ENCODE measurements at places on chromosomes 16 and 17.

DNA sequence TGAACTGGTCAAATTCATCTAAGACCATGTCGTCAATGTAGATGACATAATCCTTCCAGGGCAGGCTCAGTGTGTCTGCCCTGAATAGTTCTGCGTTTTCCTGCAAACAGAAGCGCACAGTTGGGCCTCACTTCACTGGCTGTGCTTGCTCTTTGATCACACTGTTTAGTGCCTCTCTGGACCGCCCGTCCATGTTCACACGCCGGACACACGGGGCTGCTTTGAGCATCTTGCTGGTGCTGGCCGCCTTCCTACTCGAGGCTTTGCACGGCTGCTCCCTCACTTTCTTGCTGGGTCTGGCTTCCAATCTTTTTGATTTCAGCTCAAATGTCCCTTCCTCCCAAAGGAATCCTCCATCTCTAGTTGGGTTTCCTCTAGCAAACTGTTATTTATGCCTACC is 37.4 kb downstream of the DNAH17 start:
- no peak for DNase-seq

DNA sequence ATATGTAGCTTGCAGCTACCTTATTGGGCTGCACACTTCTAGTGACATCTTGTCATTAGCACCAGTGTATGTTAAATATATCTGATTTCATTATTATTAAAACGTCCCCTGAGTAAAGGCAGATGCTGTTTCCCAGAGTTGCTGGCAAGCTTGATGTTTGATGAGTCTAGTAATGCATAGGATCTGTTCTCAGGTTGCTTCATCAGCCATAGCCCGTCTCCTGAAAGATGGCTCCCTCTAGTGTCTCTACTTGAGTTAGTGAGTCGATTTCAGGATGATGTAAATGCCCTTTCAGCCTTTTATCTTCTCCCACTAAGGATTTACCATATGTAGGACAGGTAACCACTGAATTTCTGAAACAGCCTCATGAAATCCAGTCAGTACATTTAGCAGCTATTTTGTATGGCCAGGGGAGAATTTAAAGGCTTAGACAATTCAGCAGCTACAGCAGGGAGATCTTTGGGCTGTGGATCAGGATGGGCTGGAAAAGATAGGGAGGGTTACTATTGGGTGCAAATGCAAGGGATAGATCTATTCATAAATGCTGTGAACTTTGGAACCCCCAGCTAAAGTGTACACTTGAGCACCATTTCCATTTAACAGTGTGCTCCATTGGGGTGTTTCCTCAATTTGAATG is 376.3 kb downstream of the CNTNAP4 start:
- peak; percentile 56 for DNase-seq

- peak; percentile 47 for DNase-seq
Observed at GRCh38 chr16:56241596-56241995, 50.3 kb downstream of the GNAO1 start.

DNA sequence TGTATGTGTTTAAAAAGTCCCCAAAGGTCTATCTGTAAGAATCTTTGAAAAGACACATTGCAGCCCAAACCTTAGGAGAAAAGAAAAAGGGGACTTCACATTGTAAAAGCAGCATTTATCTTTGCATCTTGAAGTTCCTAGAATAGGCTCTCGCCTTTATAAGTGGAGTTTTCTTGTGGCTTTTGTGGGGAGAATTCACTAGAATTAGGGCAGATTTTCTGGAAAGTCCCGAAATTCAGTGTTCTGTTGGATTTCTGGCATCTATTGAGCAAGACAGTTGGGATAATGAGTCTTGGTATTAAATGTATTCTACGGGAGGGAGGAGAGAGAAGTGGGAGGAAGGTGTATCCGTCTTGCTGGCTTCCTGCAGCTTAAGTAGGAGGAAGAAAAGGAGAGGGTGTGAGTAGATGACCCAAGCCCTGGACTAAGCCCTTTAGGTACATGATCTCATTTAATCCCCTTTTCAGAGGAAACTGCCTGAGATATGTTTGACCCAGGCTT is 62.6 kb downstream of the PRKCA start:
- DNase-seq, result no peak
